ENCODE measurements at places on chromosomes 2 and 18.

DNA sequence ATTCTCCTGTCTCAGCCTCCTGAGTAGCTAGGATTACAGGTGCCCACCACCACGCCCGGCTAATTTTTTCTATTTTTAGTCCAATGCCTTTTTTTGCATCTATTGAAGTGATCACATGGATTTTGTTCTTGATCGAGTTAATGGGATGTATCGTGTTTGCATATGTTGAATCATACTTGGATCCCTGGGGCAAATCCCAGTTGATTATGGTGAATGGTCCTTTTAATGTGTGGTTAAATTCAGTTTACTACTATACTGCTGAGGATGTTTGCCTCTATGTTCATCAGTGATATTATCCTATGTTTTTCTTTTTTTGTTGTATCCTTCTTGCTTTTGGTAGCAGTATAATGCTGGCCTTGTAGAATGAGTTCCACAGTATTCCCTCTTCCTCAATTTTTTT lies 8.2 kb upstream of the TTC21B start:
- no peak for DNase-seq

DNA sequence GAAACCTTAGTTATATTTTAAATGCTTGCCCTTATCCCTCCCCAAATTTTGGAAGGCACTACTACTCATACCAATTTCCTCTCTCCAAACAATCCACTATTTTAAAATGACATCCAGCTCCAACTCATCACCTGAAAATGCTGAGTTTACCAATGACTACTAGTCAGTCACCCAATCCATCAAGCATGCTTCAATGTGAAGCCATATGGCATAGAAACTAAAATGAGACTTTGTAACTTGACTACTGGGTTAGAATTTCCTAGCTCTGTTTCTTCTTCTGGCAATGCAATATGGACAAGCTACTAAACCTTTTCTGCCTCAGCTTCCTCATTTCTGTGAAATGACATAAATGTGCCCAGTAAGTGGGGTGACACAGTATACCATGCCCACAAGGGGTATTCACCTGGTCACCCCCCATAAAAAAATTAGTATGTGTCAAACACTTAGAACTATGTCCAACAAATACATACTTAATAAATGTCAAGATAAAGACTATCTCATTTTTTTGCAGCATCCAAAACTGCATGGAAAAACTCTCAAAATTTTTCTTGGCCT lies 10.0 kb upstream of the STPG4 start:
- no peak for DNase-seq

GRCh38 chr2:137500599-137500998 lies 463.7 kb upstream of the HNMT start:
- DNase-seq = no peak

DNA sequence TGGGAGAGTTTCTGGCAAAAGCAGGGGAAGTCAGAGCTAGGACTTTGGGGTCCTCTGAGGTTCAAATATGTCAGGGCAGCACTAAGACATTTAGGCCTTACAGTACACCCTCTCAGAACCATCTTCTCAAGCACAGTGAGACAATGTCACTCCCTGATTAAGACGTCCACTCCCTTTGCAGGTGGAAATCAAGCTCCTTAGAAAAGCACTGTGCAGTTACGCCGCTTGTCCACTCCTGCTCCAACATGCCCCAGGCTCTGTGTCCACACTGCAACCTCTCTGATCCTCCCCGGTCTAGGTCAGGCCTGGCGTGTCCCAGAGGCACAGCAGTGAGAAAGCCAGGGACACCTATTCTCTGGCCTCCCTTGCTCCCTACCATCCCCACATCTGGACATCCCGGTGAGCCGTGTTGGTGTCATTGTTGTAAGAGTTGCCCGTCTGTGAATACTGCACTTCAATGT lies 528.6 kb upstream of the ID2 start:
- no peak for DNase-seq

DNA sequence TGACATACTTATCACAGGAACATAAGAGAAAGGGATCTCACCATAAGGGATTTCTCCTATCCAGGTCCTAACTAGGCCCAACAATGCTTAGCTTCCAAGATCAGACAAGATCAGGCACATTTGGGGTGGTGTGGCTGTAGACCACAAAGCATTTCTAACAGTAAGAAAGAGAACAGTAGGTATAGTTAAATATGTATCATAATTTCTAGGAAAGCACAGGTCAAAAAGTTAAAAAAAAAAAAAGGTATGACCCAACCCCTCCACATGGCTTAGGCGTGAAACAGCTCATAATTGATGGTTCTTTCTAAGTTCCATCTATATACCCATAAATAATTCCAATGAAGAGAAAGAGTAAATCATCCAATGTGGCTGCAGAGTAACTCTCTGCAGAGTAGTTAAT lies 6.9 kb downstream of the PRKD3 start:
- DNase-seq = no peak

DNA sequence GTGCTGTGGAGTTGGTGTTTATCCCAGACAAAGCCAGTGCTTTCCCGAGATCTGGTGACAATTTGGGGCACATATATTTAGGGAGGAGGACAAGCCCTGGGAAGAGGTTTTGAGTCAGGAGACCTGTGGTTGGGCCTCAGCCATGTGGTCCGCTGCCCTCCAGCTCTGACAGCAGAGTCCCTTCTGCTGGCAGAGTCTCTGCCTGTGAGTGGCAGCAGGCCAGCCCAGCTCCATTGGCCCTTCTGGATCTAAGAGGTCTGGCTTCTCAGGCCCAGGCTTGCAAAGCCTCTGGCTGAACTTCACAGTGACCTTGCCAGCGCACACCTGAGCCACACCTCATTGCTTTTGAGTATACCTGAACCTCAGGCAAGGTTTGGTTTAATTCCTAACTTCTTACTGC lies 115.3 kb downstream of the BCL2L11 start:
- DNase-seq = no peak

DNA sequence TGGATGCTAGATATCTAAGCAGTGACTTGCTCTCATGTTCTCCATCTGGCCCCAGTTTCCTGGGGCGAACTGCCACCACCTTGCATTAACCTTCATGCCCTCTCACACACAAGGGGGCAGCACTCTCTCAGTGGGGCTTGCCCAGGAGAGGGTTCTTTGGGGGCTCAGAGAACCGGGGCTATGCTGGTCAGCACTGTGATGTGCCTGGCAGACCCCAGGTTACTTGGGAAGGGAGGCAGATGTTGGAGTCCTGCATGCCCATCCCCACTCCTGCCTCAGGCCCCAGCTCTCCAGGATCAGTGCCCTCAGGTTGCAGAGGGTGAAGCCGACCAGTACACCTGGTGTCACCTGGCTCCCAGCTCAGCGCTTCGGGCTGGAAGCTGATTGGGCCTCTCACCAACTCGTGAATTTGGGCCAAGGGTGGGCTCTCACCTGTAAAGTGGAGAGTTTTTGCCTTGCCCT lies 396.2 kb upstream of the HS6ST1 start:
- no peak for DNase-seq

DNA sequence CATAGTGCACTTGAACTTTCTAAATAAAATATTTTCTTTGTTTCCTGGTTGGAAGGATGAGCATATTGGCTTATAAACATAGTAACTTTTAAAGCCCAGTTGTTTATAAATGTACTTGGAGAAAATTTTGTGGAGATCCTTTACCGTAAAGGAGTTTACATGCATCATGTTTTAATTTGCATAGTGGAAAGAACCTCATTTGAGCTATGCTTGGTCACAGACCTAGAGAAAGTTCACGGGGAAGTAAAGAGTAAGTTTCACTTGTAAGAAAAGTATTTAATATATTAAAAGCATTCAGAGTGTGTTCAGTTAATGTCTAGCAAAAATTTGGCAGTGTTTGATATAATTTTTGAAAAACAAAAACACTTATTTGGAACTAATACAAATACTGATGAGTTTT lies 45.3 kb downstream of the PIKFYVE start:
- no peak for DNase-seq

DNA sequence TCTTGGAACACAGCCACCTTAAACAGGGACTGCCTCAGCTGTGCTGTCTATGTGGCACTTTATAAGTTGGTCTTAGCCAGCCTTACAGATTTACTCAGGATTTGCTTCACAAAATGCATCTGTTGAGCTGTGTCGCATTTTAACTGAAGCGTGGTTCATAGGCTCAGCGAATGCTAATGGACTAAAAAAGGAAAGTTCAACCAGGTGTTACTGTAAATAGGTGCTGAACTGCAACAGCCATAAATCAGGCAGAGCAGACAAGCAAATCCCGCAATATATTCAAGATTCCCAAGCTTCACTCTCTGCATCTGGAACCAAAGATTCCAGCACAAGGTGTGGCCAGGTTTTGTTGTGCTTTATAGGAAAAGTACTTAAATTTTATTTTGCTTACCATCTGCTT lies 130.0 kb downstream of the EPHA4 start:
- no peak for DNase-seq

- DNase-seq = no peak
Observed at GRCh38 chr18:50461251-50461650, 86.4 kb downstream of the SKA1 start.

GRCh38 chr18:76565238-76566173 lies 70.5 kb upstream of the ZNF516 start:
- DNase-seq = no peak

- no peak for DNase-seq
Observed at GRCh38 chr2:15841776-15842560, 98.4 kb upstream of the MYCN start.

DNA sequence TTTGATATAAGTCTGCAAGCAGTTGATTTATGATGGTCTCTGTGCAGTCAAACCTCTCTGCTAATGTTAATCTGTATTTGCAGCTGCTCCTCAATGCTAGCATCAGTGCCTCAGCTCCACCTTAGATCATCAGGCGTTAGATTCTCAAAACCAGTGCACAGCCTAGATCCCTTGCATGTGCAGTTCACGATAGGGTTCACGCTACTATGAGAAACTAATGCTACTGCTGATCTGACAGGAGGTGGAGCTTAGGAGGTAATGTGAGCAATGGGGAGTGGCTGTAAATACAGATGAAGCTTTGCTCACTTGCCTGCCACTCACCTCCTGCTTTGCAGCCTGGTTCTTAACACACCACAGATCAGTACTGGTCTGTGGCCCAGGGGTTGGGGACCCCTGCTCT lies 18.4 kb downstream of the RBKS start:
- DNase-seq = no peak

- no peak for DNase-seq
Observed at GRCh38 chr2:158043181-158043948, 58.3 kb upstream of the UPP2 start.

DNA sequence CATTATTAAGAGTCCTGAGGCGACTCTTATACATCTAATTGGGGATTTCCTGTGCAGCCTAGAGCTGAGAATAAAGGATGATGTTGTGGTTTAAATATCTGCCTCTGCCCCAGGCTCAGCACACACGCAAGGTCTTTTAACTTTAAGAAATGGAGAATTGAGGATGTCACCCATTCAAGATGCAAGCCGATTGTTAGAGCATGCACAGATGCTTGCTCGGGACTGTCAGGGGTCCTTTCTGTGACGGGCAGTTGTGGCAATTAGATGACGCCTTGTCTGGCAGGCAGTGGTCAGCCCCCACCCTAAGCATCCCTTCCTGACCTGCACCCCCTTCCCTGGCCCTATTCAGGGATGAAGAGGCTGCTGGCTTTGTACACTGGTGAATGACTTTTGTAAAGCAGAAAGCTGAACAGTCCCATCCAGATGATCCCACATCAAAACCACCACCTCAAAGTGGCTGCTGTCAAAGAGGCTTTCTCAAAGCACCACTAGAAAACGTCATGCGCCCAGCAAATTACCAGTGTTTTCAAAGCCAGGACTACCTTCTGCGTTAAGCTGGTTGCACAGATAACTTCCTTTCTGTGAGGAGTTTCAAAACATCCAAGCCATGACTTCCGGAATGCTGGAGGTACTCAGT lies 23.7 kb downstream of the FAM178B start:
- peak; percentile 90 for DNase-seq

DNA sequence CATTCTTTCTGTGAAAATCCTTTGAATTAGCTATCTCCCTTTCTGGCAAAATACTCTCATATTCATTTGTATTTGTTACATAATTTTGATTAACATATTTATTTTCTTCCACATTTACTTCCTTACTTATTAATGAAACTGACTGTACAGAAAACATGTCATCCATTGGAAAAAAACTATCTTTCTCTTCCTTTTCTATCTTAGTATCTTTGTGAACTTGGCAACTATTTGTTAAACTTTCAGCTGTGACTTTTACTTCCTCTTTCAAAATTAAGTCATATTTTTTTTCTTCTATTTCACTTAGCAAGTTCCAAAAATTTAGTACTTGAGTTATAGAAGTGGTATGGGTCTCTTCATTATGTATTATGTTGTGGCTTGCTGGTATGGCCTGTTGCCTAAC lies 2.6 kb downstream of the RAD51AP2 start:
- DNase-seq = no peak

DNA sequence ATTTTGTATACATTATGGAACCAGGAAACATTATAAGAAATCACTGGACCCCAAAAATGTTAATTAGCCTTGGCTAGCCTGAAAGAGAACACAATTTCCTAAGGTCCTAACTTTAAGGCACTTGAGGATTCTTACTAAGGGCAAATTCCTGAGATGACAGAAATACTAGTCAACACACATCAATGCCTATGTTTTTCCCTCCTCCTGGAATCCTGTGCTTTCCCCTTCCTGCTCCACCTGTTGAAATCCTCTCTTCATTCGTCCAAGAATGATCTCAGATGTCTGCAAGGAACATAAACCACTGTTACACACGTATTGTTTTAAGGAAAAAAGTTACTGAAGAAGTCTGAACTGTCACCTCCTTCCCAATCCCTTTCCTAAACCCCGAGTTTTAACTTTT lies 21.2 kb upstream of the DARS1 start:
- no peak for DNase-seq

DNA sequence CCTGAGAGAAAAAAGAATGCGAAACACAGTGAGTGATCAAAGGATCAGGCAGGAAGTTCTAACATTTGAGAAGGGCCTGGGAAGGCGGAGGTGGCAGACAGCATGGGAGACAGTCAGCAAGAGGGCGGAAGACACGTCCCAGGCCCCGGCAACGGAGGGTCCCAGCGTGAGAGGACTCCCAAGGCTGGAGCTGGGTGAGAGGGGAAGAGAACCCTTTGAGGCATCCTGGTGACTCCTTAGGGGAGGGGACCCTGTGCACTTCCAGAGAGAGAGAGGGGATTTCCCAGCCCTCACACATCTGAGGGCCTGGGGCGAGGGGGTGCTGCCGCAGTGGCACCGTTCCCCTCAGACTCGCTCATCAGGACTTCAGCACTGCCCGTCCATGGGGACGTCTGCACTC lies 133.4 kb downstream of the RTP5 start:
- peak; percentile 57 for DNase-seq

DNA sequence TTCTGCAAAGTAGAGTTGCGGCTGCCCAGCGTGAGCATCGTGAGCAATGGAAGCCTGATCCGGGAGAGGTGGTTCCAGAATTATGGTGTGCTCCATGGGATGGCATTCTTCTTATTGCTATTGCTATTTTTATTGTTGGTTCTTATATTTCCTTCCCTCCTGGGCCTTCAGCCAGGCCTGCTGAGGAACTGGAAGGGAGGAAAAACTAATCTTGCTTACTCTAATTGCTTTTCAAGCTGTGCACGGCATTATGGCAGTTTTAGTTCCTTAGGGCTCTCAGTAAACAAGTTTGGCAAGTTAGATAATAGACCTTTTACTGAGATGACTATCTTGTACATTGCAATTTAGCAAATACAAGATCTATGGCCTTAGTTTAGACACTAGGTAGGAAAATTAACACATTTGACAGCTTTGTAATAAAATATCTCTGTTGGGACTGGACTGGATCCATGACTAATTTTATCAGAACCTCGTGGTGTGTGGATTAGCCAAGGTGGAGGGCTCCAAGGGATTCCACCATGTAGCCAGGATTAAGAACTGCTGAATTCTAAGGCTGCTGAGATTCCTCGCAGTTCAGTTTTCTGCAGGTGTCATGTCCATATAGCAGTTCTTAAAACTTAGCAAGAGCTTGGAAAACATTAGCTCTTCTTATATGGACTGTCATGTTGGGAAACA lies 6.0 kb downstream of the RSAD2 start:
- no peak for DNase-seq

- no peak for DNase-seq
Observed at GRCh38 chr2:117940436-117940835, 73.4 kb downstream of the CCDC93 start.
